ENCODE measurements at places on chromosomes 2 and 18.

DNA sequence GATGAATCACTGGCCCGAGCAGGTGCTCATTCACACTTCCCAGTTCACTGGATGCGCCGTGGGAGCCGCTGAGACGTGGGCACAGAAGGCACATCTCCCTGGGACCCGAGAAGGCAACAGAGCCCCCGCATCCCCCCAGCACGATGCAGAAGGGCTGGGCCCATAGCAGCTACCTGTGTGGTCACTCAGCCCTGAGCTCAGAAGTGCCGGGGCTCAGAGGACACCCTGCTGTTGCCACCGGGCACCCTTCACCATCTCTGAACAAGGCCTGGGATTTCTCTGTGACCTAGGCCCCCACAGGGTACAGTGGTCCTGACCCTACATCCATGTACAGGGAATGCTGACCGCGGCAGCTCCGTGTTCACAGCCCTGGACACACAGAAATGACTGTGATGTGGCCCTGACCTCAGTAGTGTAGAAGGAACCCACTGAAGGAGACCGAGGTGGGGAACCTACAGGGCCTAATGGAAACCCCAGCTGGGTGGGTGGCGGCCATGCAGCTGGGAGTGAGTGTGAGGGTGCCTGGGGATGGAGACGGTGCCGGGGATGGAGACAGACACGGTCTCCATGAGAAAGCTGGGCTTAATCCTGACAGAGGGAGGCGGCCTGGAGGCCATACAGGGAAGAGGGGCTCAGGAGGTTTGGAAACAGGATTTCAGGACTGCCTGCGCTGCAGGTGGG is 111.9 kb upstream of the OTOS start:
- no peak for DNase-seq

DNA sequence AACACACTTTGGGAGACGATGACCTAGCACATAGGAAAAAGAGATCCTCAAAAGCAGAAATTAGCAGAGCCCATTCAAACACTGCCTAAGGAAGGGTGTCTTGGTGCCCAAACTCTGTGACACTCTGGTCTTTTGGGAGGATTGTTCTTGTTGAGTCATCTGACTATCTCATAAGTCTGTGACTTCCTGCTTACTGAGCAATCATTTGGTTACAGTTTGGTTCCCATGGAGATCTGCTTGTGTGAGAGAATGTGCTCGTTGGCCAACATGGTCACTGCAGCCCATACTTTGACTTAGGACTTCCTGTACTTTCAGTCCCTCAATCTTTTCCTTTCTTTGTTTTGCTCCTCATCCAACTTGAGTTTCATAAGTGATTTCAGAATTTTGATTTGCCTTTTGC is 602.9 kb downstream of the NYAP2 start:
- no peak for DNase-seq

DNA sequence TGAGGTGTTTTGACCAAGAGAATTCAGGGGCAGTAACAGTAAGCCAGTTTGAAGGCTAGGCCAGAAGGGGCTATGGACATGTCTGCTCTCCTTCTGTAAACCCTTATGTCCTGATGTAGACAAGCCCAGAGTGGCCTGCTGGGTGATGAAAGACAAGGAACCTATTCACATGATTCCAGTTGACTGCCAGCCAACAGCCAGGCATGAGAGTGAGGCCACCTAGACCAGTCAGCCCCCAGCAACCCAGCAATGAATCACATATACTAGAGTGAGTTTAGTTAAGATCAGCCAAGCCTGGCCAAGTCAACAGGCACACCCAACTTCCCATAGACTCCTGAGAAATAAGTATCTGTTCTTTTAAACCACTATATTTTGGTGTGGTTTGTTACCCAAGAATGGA is 1889.7 kb upstream of the CELF4 start:
- no peak for DNase-seq

DNA sequence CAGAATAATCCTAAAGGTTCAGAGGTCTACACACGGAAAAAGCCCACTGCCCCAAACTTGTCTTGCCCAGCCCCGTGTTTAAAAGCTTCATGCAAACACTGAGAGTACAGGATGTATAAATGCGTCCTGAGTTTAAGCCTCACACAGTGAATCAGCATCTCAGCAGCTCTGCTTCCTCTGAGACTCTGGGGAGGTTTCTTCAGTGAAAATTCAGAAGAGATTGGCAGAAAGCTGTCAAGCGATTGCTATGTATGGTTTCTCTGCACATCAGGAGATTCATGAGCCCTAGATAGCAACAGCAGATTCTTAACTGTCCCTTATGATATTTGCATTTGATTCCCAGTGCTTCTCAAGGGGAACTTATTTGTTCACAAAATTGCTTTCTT is 27.1 kb downstream of the CRACDL start:
- no peak for DNase-seq

- DNase-seq: no peak
These were observed 404.8 kb upstream of the GALNT5 start for GRCh38 chr2:156852681-156853080.

GRCh38 chr2:206846981-206847834 is 81.8 kb downstream of the FASTKD2 start:
- DNase-seq: no peak

GRCh38 chr18:60053747-60054304 is 154.0 kb downstream of the PMAIP1 start:
- no peak for DNase-seq

- no peak for DNase-seq
These were observed 59.1 kb downstream of the NYAP2 start for GRCh38 chr2:225458431-225459117.

- no peak for DNase-seq
These were observed 10.0 kb upstream of the ASAP2 start for GRCh38 chr2:9196637-9197036.

GRCh38 chr2:186009341-186009740 is 270.7 kb downstream of the FSIP2 start:
- no peak for DNase-seq

DNA sequence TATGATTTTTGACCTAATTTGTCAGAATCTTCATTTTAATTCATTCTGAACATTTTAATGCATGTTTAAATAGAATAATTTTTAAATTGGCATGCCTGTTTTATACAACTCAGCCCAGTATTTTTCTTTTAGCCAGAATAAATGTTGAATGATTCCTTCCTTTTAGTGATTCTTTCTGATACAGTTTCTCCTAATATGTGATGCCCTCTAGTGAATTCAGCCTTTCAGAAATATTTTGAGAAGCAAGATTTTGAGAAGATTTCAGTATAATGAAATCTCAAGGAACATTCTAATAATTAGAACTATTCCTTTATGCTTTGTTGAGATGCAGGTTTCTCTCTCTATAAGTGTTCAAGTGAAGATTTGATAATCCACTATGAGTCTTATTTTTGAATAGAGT is 28.5 kb downstream of the LCLAT1 start:
- no peak for DNase-seq

GRCh38 chr2:149089068-149089467 is 50.6 kb downstream of the LYPD6B start:
- no peak for DNase-seq

GRCh38 chr2:38106405-38107094 is 30.6 kb upstream of the CYP1B1 start:
- no peak for DNase-seq

- DNase-seq: no peak
These were observed 96.8 kb downstream of the FBXO15 start for GRCh38 chr18:74050807-74051206.

DNA sequence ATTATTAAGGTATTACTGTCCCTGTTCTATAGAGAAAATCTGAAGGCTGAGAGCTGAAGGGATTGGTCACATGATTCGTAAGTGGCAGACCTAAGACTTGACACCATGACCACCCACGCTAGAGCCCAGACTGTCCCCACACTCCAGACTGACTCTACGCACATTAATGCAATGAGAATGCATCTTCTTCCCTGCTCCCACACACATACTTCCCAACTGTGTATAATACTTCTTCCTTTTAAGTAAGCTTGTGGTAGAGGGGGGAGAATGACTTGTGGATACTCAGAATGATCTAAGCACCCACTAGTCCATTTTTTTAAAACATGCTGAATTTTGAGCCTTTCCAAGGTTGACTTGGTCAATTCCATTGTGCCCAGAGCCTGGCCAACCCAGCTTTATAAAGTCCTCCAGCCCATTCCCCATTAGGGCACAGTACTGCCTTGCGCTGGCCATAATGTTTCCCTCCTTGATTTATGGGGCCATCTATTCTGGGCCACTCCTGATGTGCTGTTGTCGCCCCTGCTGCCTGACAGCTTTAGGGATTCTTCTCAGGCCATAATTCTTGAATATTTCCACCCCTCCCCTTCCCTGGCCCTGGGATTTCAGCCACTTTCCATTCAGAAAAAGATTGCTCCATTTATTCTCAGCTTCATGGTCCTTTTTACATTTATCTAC is 28.7 kb downstream of the ALK start:
- DNase-seq: no peak

- no peak for DNase-seq
These were observed 29.7 kb upstream of the PSME4 start for GRCh38 chr2:54000524-54000923.

DNA sequence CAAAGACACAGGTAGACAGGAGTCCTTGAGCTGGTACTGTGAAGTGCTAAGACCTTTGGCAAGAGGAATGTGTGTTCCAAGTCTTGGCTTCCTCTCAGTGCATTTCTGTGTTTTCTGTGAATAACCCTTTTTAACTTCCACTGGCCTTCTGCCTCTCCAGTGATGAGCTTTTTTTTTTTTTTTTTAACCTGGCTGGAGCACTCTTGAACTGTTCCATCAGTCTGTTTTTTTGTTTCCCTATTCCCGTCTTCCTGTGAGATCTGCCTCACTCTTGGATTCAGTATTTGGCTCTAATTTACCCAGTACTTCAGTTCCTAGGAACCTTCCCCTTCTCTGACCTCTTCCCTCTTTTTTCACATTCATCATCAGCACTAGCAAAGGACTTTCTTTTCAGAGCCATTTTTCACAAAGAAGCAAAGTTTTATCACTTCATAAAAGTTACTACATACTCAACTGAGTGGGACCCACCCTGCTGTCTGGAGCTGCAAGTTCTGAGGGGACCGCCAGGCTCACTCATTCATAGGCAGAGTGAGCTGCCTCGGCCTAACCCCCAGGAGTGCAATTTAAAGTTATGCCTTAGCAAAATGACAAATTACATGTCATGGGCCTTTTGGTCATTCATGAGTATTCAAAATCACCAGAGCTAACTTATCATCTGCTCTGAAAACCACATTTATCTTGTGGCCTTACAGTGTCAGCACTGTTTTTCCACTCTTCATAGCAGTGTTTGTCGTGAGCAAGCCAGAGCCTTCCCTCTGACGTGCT is 126.9 kb upstream of the DAPL1 start:
- DNase-seq: no peak

DNA sequence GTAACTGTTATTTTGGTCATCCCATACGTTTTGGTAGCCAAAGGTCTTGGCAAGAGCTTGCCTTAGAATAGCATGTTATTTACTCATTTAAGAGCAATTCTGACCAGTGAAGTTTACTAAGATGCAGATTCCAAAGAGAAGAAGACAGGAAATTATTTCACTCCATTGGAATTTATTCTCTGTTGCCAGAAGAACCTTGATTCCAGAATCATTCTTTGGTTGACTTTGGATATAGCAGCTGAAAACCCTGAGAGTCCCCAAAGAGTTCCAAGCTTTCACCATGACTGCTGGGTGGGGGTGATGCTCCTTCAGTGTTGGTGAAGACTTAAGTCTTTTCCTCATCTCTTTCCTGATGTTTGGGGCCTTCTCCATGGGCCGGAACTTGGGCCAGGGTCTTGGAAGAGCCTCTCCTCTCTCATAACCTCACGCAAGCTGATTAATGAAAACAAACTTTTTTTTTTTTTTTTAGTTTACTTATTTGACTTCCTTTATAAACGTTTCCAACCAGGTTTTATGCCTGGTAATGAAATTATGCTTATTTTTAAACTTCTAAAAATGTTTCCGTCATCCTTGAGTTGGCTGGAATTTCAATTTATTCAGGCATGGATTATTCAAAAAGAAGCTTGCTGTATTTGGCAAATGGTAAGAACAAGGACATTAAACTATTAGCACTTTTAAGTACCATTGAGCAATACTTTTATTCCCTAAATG is 192.0 kb downstream of the MTX2 start:
- no peak for DNase-seq

GRCh38 chr2:59296279-59296678 is 1055.2 kb upstream of the FANCL start:
- DNase-seq: no peak

Data from activated CD4-positive, alpha-beta T cell treated with anti-CD3 and anti-CD28 coated beads for 4 hours (primary cell).